Activated T-helper 1 cell treated with Interleukin-2 at 50 U/mL for 16 hours (primary cell): ENCODE measurements at places on chromosomes 12 and 14.

DNA sequence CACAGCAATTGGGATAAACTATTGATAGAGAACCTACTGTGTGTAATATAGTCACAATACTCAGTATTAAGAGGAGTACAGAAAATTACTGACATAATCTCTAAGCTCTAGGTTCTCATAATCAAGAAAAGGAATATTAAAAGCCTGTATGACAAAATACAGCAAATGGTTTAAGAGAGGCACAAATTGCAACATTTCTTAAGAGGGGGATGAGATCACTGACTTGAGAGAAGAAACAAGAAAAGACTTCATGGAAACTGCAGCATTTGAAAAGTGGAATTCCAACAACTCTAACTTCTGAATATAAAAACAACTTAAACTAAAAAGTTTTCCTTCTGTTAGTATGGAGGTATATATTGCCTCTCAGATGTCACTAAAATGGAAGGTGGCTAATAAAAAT is 89.7 kb downstream of the NUMB start:
- no peak for DNase-seq

GRCh38 chr14:75333606-75334548 is 55.2 kb downstream of the FOS start:
- DNase-seq = peak; percentile 42

- no peak for DNase-seq
These were observed 74.6 kb downstream of the FRMD6 start for GRCh38 chr14:51726166-51726899.

DNA sequence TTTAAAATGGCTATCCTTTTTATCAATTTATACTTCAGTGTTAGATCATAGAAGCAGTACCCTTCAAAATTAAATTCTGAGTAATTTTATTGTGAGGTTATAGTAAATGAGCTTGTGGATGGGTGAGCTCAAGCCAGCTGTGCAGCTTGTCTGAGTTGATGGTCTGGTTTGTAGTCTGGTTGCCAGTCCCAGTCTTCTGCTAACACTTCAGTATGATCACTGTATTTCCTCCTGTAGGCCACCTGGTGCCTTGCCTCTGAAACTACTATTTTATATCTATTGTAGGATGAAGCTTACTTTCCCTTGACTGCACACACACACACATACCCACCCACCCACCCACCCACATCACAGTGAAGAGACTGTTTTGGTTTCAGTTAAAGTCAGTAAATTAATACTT is 496.4 kb downstream of the PCNX1 start:
- DNase-seq = no peak

DNA sequence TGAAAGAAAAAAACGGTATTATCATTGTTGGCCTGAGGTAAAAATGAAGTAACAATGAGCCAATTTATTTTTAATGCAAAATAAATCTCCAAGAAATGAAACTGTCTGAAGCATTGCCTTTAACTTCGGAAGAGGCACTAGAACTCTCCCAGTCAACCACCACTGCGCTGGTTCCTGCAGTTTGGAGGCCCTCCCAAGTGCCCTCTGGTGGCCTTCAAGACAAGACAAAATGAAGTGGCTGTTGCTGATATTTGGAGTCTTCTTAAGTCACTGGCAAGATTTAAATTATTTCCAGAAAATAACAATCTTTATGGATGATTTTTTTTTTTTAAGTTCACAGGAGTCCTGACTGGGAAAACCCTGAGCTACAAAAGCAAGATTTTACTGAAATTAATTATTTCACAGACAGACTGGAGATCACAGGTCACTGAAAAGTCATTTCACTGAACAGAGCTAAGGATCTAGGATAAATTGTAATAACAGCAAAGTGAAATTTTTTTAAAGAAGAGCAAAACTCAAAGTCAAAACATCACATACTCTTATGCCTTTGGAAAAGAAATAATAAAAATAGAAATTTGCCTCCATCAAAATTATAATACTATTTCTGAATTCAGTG is 58.2 kb downstream of the DICER1 start:
- DNase-seq = no peak

GRCh38 chr12:57853864-57854556 is 7.5 kb upstream of the CTDSP2 start:
- no peak for DNase-seq
